Activated naive CD4-positive, alpha-beta T cell (primary cell): ENCODE measurements at places on chromosomes 2 and 18.

GRCh38 chr2:67917332-67918054, 145.3 kb downstream of the C1D start:
- no peak for DNase-seq

DNA sequence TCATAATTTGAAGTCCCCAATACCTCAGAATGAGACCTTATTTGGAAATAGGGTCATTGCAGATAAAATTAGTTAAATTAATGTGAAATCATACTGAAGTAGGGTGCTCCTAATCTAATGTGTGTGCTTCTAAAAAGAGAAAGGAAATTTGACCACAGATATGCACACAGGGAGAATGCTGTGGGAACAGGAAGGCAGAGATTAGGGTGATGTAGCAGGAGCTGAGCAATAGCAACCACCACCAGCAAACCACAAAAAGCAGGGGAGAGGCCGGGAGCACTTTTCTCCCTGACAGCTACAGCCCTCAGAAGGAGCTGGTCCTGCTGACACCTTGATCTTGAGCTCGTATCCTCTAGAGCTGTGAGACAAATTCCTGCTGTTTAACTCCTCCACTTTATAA, 24.6 kb upstream of the SCG2 start:
- DNase-seq: no peak

- DNase-seq: no peak
Observed at GRCh38 chr2:124316881-124317605, 292.0 kb downstream of the CNTNAP5 start.

- DNase-seq: no peak
Observed at GRCh38 chr2:18117592-18117991, 239.1 kb downstream of the KCNS3 start.

DNA sequence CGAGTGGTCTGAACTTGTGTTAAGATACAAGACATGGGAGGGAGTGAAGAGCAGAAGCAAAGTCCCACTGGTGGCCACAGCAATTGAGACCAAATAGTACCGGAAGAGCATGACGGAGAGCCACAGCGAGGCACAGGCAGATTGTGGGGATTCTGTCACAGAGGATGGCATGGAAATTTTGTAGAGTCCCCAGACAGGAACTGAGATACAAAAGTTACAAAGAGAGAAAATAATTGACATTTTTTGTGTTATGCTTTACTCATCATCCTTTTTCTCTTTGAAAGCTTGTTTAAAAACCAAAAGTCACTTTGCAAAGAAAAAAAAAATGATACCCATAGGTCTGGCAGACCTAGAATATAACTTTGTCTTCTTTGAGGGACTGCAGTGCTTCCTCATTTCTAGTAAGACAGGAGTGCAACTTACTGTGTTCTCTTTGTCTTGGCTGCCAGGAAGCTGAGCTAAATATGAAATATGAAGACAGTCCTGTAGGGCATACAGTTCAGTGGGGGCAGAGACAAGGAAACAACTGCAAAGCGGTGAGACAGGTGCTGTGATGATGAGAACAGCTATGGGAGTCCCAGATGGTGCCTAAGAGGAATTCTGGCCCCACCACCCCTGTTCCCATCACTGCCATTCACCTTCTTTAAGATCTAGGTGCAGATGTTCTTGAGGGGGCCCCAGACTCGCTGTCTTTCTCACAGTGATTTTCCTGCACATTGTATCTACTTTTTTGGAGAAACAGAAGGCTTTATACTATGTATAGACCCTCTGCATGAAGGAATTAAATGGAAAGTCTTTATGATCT, 5.2 kb downstream of the ARHGAP25 start:
- DNase-seq: no peak

- no peak for DNase-seq
Observed at GRCh38 chr2:136130511-136130910, 12.6 kb upstream of the CXCR4 start.

DNA sequence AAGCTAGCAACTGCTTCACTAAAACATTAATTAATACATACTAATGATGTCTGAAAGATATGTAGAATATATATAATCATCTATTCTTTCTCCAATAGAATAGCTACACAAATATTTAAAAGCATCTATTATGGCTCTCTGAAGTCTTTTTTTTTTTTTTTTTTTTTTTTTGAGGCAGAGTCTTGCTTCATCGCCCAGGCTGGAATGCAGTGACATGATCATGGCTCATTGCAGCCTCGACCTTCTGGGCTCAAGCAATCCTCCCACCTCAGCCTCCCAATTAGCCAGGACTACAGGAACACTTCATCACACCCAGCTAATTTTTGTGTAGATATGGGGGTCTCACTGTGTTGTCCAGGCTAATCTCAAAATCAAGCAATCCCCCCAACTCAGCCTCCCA, 120.4 kb upstream of the KYNU start:
- DNase-seq: no peak

GRCh38 chr2:150020937-150021673, 433.5 kb upstream of the MMADHC start:
- DNase-seq: no peak

DNA sequence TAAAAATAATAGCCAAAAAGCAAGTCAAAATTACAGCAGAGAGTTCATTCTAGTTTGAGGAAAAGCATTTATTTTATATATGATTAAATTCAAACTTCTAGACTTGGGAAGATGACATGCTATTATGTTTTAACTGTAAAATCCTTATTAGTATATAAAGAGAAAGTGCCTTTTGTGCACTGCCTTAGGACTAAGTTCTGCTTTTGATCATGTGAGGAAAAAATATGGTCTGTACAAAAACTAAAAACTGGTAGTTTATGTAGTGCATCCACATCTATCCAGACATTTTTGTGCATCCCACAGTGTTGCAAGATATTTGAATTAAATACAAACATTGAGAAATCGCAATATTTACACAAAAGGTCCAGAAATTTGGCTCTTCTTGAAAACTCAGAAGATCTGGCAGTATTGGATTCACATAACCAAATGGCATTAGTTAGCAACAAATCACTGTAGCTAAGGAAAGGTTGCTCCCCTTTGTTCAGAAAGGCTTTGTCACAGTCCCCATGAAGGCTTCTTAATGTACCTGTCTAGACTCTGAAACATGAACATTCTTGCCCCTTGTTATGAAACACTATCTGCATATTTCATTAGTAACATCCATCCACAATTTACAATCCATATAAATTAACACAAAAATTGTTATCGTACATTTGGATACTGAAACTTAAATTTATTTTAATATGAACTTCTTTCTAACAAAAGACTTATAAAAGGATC, 2.2 kb downstream of the MMADHC start:
- no peak for DNase-seq

- DNase-seq: no peak
Observed at GRCh38 chr2:165701147-165701546, 92.9 kb downstream of the GALNT3 start.

DNA sequence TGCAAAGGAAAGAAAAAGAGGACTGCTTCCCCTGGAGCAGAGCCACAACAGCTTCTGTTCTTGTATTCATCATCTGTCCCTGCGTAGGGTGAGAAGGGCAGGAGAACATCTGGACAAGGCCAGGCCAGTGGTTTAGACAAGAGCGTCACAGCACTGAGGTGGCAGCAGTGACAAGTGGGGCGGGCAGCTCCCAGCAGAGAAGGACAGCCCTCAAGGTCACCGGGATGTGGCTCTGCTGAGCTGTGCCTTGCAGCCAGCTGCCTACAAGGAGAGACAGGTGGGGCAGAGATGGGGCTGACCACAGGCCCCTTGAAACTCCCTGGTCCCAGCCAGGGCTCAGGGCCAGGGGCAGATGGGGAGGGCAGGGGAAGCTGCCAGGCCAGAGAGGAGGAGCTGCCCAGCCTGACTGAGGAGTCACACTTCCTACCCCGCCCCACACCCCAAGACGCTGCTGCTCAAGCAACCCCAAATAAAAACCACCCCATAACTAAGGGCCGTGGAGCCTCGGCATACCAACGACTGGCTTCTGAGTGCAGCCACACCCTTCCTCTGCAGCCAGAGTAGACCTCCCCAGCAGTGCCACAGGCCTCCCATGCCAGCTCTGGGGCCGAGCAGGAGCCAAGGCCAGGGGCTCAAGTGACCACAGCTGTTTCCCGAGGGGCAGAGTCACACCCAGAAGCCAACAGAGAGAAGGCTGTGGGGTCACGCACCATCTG, 5.4 kb downstream of the RAB11FIP5 start:
- no peak for DNase-seq

- no peak for DNase-seq
Observed at GRCh38 chr2:96773922-96774321, 13.2 kb downstream of the CNNM4 start.

DNA sequence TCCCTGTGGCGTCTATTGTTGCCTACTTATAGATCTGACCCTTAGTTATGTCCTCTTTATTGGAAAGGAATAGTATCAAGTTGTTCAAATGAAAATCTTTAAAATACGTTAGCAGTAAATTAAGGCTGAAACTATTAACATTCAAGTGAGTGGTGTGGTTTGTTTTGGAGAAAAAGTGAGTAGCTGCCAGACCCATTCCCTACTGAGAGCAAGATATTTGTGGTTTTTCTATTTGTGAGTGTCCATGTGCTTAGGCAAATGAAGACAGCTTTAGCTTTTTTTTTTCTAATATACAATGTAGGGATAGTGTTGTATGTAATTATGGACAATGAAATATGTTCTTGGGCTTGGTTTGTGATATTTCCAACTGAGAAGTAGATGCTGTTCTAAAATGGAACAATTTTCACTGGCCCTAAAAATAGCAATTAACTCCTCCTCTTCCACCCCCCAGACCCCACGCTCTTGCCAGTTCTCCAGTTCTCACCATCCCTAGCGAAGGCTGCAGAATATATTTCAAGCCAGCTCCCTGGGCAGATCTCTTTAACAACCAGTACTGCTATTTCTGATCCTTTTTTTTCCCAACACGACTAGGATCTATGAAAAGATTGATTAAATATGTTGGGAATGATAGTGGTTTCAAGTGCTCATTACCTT, 83.1 kb downstream of the CCDC85A start:
- no peak for DNase-seq

DNA sequence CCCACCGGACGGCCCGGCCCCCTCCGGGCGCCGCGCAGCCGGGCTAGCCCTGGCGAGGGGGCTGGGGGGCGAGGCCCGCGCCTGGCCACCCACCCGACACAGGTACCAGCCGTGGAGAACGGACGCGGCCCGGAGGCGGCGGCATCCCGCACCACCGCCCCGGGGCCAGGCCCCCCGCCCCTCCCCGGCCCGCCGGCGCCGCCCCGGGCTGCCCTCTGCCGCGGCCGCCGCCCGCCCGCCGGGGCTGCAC, 405 bp downstream of the SOS1 start:
- DNase-seq: no peak

GRCh38 chr2:239544918-239545465, 144.2 kb upstream of the HDAC4 start:
- no peak for DNase-seq

- DNase-seq: no peak
Observed at GRCh38 chr18:33814546-33814945, 236.5 kb downstream of the ASXL3 start.

DNA sequence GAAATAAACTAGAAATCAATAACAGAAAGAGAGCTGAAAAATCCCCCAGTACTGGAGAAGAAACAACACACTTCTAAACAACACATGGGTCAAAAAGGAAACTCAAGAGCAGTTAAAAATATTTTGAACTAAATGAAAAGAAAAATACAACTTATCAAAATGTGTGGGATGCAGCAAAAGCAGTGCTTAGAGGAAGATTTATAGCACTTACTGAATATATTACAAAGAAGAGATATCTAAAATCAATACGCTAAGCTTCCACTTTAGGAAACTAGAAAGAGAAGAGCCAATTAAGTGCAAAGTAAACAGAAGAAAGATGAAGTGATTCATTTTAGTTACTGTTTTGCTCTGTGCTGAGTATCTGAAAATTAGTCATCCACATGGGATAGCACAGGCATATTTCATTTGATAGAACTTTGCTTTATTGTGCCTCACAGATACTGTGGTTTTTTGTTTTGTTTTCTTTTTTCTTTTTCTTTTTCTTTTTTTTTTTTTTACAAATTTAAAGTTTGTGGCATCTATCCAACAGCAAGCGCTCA, 17.0 kb downstream of the TGFA start:
- no peak for DNase-seq

DNA sequence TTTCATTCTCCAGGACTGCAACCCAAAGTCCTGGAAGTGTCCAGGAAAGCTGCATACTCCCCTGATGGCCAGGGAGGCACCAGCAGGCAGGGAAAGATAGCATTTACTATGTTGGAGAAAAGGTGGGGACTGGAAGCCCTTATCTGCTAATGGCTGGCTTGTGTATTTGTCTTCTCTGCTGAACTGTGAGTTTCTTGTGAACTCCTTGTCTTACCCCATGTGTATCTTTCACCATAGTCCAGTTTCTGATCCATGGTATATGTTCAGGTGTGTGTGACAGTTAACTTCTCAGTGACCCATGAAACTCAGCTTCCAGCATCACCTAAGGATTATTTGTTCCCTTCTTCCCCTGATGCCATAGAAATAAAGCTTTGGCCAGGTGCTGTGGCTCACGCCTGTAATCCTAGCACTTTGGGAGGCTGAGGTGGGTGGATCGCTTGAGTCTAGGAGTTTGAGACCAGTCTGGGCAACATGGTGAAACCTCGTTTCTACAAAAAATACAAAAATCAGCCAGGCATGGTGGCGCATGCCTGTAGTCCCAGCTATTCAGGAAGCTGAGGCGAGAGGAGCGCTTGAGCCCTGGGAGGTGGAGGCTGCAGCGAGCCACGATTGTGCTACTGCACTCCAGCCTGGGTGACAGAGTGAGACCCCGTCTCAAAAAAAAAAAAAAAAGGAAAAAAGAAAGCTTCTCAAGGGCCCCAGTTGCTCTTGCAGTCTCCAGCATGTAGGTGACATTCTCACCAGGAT, 112.8 kb upstream of the MAP4K3 start:
- DNase-seq: no peak

DNA sequence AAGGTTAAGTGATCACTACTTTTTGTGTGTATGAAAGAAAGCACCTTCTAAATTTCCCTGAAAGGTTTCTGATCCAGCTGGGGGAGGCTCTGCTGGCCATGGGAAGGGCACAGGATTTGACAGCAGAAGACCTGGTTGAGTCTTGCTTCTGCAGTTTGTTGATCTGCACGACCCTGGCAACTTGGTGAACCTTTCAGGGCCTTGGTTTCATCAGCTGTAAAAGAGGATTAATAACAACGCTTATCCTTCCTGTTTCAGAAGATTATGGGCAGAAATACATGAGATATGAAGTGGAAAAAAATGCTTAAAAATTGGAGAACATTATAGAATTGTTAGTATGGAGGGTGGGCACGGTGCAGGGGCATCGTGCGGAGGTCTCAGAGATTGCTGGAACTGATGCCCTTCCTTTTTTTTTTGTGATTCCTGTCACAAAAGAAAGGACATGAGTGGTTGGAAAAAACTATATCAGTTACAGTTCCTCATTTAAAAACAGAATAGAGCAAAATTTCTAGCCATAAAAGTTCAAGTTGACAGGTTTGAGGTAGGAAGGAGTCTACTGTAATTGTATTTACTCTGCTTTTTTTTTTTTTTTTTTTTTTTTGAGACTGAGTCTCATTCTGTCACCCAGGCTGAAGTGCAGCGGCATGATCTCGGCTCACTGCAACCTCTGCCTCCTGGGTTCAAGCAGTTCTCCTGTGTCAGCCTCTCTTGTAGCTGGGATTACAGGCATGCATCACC, 47.4 kb downstream of the MFSD6 start:
- no peak for DNase-seq
